Common myeloid progenitor, CD34-positive (primary cell): ENCODE measurements at places on chromosomes 6 and 20.
A peak's percentile ranks its signal among the peaks of the same experiment; 100 is the strongest.

GRCh38 chr6:47375426-47375825, 65.7 kb upstream of the TNFRSF21 start:
- peak; percentile 35 for DNase-seq

- DNase-seq, result no peak
Measured at GRCh38 chr6:14423330-14423729, 305.8 kb downstream of the CD83 start.

DNA sequence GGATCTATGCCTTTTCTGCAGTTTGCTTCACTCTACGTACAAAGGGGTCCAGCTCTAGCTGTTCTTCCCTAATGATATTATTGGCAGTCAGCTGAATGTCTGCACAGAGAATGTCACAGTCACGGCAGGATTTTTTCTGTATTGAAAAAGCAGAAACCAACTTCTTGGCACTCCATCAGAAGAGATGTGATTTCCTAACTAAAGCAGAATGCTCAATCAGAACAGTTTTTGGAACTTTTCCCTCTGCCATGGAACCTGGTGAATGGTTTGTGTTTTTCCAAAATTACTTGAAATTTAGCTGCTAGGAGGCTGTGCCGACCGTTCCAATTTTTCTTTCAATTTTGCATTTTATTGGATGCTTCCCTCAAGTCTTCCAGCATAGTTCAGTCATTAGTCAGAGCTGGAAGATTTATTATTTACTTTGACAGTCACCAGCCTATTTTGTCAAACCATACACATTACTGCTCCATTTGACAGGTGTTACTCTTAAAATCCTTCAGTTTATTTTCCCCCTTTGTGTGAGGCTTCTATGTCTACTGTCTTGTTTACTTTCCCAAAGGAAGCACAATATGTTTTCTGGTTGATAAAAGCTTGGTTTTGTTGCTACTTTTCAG, 259.6 kb upstream of the EPHA7 start:
- DNase-seq, result no peak

GRCh38 chr6:75620381-75621304, 19.0 kb downstream of the SENP6 start:
- DNase-seq, result no peak

DNA sequence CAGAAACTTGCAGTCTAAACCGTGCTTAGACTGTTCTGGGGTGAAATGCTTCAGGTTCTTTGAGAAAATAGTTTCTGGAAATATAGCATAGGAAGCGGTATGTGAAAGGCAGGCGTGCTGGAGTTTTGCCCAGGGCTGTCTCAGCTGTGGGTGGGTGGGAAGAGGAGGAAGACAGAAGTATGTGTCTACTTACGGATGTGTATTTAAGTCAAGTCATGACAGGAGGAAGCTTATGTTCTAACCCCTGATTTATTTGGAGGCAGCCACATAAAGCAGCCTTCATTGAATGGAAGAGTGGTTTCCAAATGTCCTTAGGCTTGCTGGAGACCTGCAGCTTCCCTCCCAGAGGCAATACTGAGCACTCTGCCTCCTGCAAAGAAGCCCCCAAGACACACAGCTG, 345.8 kb upstream of the PRND start:
- peak; percentile 92 for DNase-seq

GRCh38 chr6:40163924-40164323, 229.7 kb upstream of the MOCS1 start:
- DNase-seq, result no peak

DNA sequence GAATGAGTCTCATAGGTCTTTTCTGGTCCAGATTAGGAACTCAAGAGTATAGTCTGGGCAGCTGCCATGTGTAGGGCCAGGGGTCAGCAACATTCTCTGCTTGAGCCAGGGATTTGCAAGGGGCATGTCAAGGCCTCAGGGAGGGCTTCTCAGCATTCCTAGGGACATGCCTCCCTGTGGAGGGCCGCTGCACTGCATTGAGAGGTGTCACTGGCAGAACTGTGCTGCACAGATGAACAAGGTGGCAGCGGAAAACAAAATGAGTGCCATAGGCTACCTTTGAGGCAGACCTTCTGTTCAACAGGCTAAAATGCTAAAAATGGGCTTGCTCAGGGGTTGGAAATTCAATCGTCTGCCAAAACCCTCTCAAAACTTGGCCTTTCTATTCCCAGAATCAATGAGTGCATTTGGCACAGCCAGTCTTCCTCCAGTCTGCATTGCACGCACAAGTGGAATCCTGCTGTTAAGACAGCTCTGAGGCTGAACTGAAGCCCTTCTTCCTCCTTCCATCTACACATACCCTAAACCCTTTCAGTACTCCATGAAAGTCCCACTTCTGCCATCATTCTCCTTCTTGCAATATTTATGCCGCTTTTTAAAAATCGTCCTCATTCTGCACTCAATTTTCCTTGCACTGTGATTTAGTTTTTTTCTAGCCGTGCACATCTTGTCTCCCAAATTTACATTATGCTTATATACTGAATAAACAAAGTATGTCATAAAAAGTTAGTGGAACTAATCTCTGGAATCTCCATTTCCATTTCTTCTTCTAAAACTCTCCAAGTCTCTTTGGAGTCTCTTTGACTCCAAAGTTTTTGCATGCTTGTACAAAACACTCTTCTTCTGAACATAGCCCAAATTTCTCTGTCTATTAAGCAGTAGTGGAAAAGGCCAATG, 51.7 kb downstream of the SLC26A8 start:
- DNase-seq, result no peak

DNA sequence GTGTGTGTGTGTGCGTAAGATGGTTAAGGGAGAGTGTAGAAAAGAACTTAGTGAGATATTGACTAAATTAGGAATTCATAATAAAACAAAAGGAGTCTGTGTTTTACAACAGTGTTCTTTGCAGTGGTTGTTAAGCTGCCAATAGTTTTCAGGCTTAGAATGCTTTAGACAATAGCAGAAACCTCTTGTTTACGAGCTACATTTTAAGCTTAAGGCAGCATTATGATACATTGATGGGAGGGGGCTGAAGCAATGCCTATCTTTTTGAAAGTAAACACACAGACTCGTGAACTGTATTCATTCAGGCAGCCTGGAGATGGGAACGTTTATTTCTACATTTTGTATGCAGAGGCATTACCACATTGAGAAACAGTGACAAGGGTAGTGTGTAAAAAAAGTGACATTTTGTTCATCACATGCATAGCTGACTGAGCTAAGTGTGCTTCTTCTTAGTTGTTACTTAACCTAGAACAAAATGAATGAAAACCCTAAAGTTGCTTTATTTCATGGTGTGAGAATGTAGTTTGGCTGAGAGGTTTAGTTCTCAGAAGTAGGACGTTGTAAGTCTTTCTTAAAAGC, 21.2 kb downstream of the CLVS2 start:
- DNase-seq, result no peak

GRCh38 chr20:54190217-54190616, 16.4 kb upstream of the CYP24A1 start:
- no peak for DNase-seq

DNA sequence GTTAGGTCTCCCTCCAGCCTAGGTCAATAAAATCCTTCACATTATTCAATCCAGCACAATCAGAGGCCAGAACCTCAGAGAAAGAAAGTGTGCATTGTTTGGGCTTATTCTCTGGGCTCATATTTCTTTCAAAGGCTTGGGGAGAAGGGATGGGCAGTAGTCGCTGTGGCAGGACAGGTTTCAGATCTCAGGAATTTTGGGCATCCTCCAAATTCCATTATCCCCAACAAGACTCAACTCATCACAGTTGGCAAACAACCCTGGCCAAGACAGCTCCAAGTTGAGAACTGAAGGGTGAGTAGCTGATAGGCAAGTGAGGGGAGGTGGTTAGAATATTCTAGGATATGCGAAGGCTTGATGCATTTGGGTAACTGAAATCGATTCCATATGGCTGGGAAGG, 27.2 kb upstream of the CHD6 start:
- no peak for DNase-seq

GRCh38 chr6:161233986-161234661, 39.7 kb downstream of the AGPAT4 start:
- DNase-seq, result no peak

GRCh38 chr6:169830876-169831275, 79.5 kb downstream of the ERMARD start:
- DNase-seq, result no peak

DNA sequence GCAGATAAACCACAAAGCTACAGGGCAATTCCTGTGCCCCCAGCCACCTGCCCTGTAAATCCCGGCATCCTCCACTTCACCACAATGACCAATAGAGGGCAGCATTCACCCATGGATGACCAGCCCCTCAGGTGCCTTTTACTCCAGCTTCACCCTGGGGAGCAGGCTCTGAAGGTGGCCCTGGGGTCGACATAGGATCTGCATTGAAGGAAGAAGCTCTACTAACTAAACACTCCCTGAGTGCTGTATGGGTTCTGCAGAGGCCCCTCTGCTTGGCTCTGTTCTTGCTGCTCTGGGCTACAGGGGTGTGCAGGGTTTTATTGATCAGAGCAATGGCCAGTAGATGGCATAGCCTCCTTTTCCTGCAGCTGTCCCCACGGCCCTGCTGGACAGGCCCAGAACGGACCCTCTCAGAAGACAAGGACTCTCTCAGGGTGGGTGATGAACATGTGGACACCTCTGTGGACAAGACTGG, 20.3 kb downstream of the CST4 start:
- peak; percentile 50 for DNase-seq

DNA sequence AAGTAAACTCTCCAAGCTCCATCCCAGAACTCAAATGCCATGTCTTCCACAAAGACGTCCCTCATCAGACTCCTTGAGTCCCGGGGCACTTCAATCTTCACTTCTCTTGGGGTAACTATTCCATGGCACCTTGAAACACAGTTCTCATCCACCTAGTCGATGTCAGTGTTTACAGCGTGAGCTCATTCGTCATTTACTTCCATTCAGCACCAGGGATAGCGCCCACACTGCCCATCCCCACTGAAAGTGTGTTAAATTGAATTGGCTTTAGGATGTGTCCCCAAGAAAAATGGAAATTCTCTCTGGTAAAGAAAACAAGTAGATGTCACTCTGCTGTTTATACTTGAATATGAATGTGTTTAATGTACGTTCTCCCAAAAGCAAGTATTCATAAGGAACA, 31.3 kb downstream of the KCNK15 start:
- DNase-seq, result peak; percentile 11

- no peak for DNase-seq
Measured at GRCh38 chr6:129469070-129469662, 240.8 kb downstream of the ARHGAP18 start.

- no peak for DNase-seq
Measured at GRCh38 chr6:12649325-12649724, 67.2 kb upstream of the PHACTR1 start.

DNA sequence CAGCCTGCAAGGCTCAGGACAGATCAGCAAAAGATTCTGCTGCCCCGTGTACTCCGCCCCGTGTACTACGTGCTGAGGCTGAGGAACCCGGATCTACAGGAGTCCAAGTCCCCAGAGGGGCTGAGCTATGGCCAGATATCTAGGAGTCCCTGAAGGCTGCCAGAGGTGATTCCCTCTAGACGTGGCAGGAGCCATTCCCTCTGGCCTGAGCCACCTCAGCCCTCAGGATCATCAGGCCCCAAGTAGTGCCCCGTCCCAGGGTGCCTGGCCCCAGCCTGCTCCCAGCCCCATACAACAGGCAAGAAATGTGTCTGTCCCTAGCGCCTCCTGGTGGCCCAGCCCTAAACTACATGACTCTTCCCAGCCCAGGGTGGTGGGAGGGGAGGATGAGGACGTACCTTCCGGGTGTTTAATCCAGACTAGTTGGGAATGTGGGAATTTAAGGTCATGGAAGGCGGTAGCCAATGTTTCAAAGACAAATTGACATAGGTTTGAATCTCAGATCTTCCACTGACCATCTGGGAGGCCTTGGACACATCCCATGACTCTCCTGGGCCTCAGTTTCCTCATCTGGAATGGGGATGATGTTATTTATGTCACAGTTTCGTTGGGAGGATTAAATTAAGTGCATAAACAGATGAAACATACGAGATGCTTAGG, 49.4 kb upstream of the PTPN1 start:
- peak; percentile 67 for DNase-seq

DNA sequence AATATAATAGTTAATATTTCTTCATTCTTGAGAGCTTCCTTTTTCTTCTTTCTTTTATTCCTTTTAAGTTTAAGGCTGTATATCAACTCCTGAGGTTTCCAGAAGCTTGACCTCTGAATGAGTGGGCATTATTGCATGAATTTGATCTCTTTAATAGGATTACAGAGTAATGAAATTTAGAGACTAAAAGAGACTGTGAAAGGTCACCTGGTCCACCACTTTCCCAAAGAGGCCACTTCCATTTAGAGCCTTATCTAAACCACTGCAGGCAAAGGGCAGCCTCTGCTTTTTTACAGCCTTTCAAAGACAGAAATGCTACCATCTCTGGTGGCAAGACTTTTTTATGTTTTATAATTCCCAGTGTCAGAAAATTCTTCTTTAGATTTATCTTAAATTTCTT, 215.3 kb upstream of the HS3ST5 start:
- DNase-seq, result no peak

DNA sequence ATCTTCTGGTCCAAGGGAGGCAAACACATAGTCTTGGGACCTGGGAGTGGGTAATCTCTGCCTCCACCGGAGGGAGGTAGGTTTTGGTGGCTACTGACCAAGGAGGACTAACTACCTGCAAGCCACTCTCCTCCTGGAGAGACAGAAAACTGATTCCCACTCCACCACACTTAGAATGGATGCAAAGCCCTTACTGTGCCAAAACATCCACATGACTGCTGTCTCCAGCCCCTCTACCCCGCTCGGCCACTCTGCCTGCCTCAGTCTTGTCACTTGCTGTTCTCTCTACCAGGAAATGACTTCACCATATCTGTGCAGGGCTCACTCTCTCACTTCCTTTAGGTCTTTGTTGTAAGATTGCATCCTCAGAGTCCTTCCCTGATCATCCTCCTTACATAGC, 129.5 kb upstream of the ARG1 start:
- no peak for DNase-seq

DNA sequence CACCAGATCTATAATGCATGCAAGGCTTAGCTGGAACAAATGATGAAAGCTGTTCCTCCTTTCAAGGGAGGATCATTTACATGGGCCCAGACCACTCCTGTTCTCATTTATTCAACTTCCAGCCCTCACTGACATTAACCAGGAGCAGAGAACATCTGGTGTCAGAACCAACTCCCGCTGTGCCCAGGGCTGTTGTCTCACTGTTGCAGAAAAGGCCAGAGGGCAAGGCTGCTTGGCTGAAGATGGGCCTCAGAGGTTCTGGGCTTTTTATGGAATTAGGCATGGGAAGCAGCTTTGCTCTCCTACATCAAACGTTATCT, 164.2 kb downstream of the GMPR start:
- DNase-seq, result no peak

DNA sequence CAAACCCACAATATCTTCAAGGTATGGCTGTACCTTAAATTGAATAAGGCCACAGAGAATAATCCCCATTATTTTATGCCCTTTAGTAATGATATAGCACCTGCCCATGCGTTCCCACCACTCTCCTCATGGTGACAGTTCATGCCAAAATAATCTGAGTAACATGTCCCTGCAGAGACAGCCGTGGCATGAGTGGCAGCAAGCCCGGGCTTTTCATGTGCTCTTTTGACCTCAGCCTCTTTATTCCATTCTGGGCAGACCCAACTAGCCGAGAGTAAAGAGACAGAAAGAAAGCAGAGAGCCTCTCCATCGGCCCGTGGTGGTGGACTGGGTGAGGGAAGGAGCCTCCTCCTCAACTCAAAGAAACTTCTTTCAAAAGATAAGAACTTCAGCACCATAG, 19.9 kb upstream of the POPDC3 start:
- no peak for DNase-seq
